GM13976 (cell line): ENCODE measurements at places on chromosomes 6 and 20.

DNA sequence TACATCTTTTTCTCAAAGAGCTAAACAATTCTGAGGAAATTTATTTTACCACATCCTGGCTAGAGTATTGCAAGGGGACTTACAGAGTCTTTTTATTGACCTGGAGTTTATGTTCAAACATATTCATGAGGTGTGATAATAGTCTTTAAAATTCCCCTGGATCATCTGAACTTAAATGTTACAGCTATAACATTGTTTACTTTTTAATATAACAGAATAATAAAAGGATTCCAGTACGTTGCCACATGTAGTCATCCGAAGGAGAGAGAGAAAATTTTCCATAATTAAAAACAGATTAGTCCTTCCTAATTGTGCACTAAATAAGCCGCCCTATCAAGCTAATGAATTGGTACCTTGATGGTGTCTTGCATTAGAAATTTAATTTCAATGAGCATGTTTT is 765.4 kb upstream of the MAP3K7 start:
- no peak for DNase-seq

DNA sequence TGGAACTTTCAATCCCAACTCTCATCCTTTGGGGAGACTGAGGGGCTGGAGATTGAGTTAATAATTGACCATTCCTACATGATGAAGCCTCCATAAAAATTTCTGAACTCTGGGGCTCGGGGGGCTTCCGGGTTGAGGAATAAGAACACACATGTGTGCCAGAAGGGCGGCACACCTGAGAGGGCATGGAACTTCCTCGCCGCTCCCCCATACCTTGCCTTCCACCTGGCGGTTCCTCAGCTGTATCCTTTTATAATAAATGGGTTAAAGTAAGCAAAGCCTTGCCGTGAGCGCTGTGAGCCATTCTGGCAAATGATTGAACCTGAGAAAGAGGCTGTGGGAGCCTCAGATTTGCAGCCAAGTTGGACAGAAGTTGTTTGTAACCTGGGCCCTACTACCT is 164.8 kb downstream of the LY86 start:
- no peak for DNase-seq

GRCh38 chr6:17601386-17601703 is 1.2 kb downstream of the FAM8A1 start:
- DNase-seq, result no peak

DNA sequence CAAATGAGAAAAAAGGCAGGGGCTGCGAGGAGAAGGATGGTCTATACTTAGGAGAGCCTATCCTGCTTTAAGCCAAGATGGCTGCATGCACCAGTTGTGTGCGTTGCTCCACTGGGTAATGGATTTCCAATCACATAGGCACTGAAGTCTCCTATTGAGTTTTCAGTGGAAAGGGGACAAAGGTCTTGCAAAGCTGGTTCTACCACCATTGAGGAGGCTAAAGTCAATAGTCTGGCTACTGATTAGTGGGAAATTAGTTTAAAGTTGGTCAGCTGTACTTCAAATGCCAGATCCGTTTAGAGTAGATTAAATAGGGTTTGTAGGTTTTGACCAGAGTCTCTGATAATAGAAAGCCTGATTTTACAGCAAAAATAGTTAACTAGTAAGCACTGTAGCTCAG is 104.9 kb downstream of the SESN1 start:
- no peak for DNase-seq

DNA sequence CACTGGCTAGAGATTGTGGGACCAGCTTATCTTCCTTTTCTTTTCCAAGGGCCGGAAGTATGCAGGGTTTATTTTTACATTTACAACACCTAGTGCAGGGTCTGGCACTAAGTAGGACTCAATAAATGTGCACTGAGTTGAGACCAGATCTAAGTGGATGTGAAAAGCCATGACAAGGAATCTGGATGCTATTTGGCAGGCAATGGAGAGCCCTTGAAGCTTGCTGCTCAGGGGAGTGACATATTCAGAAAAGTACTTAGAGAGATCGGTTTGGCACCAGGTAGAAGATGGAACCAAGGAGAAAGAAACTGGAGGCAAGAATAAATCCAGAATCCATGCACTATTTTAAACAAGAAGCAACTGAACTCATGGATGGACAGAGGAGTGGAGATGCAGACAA is 815.8 kb downstream of the MAFB start:
- no peak for DNase-seq

DNA sequence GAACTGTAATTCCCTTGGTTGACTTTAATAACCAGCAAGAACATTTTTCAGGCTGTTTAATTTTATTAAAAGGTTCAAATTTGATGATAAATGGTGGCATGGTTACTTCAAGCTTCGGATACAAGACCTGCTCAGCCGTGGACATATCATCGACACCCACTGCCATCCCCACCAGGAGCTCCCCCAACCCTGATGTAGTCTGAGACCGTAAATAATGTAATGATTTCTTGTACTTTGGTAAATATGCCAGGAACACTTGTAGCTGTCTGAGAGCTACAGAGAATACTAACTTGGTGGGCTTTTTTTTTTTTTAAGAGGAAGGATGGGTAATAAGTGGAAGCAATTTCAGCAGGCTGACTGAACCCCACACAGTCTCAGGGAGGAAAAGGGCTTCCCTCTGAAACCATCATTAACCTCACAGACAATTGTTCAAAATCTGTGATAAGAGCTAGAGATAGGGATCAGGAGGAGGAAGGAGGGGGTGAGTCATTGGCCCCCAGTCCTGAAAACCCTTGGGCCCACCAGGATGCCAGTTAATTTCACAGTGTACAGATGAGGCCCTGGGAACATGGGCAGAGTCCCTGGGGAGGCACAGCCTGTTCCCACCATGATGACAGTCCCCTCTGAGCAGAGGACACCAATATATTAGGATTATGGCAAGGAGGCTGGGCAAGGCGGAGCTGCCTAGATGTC is 56.0 kb downstream of the APCDD1L start:
- DNase-seq, result no peak

- no peak for DNase-seq
Measured at GRCh38 chr6:97917369-97917768, 634.4 kb upstream of the MMS22L start.

- DNase-seq, result no peak
Measured at GRCh38 chr6:98724537-98724936, 109.8 kb upstream of the POU3F2 start.

DNA sequence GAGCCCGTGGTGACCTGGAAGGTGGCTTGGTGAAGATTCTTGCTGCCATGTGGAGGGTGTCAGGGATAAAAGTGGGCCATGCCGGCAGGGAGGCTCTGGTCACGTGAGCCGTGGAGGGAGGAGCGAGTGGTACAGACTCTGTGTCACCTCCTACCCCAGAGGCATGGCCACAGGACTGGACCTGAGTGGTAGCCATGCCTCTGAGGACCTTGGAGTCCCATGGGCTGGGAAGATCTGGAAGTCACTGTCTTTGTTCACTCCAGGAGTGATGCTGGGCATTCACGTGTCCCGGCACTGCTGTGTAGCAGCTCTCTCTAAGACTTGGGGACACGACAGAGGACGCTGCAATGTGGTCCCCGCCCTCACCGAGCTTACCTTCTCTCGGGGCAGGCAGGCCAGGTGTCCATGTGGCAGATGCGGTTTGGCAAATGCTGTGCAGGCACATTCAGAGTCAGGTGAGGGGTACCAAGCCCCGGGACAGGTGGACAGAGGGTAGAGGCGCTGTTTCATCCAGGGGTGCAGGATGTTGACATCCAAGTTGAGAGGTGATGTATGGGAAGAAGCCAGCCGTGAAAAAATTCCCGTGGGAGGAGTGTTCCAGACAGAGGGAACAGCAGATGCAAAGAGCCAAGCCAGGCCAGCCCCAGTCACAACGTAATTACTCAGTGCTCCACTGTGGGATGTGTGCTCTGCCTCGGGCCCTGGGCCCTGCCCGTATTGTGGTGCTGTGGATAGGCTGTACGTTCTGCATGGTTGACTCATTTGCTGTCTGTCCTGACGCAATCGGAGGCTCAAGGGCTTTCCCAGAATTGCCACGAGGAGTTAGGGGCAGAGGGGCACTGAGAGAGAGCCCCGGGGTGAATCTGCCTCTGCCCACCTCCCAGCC is 307.8 kb downstream of the TAF4 start:
- no peak for DNase-seq

DNA sequence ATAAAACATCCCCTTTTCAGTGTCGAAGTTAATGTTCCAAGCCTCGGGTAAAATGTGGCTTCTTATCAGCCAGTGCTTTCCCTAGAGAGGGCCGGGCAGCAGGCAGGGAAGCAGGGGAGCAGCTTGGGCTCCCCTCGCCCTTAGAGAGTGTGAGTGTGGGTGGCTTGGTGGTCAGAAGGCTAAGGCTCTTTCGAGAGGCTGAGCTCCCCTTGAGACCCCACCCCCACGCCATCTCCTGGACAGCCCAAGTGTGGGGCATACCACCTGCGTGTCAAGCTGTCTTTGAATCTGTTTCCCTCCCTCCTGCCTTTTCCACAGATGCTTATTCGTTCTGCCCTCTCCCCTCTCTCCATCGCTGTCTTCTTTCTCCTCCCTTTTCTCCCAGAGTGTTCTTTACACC is 95.1 kb upstream of the FOXP4 start:
- DNase-seq, result peak; percentile 57

- DNase-seq, result no peak
Measured at GRCh38 chr6:37920667-37921066, 101.1 kb downstream of the ZFAND3 start.

GRCh38 chr6:33885132-33886057 is 81.6 kb upstream of the MLN start:
- DNase-seq, result no peak

- DNase-seq, result no peak
Measured at GRCh38 chr6:79334674-79335073, 100.2 kb upstream of the HMGN3 start.

GRCh38 chr20:46312075-46312944 is 4.0 kb upstream of the CDH22 start:
- DNase-seq, result no peak

- no peak for DNase-seq
Measured at GRCh38 chr6:24010133-24010532, 115.9 kb upstream of the NRSN1 start.

DNA sequence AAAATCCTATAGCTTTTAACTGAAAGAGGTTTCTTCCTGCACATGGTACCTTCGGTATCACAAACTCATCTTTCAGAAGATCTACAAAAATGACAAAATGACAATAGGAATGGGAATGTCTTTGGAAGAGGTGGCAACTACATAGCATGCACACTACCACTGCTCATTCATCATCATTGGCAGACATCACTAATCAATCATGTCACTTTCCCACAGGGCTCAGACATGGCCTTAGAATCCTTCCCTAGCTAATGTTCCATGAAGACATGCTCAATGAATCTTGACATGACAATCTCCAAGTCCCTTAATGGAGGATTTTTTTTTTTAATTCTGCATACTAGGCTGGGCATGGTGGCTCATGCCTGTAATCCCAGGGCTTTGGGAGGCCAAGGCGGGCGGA is 3.2 kb upstream of the PGC start:
- DNase-seq, result no peak

DNA sequence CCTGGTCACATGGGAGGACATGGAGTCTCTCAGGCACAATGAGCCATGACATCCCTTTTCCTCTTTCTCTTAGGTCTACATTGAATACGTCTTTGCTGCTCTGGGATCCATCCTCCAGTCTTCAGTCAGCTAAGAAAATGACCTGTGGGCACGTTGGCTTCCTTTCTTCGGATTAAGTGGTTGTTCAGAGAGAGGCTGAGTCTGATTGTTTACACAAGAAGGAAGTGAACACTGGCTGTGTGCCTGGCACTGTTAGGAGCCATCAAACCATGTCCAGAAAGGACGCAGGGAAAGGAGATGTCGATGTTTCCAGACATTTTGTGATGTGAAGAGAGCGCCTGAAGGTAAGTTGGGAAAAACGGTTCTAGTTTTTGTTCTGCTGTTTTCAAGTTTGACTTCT is 309.9 kb upstream of the CDYL start:
- no peak for DNase-seq

GRCh38 chr6:94600636-94601035 is 976.7 kb upstream of the MANEA start:
- no peak for DNase-seq

DNA sequence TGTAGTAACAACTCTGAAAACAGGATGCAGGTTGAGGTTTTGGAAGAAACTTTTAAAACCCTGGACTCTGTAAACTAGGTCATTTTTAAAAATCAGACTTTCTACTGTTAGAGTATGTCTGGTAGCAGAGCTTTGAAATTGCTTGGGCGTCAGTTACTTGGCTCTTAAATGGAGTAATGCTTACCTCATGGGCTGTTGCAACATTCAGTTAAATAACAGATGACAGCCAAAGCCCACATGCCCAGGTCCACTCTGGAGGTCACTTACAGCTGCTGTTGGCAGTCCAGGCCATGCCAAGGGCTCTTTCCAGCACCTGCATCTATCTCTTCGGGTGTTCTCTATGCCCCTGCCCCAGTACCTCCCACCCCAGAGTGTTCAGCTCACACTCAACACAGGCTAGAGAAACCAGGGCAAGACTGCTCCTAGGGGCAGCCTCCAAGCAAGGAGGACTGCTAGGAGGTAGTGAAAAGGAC is 96.4 kb downstream of the BANF2 start:
- DNase-seq, result no peak

GRCh38 chr6:127717384-127717783 is 140.4 kb downstream of the C6orf58 start:
- DNase-seq, result no peak
